Adipocyte (in vitro differentiated cells): ENCODE measurements at places on chromosomes 16 and 17.

DNA sequence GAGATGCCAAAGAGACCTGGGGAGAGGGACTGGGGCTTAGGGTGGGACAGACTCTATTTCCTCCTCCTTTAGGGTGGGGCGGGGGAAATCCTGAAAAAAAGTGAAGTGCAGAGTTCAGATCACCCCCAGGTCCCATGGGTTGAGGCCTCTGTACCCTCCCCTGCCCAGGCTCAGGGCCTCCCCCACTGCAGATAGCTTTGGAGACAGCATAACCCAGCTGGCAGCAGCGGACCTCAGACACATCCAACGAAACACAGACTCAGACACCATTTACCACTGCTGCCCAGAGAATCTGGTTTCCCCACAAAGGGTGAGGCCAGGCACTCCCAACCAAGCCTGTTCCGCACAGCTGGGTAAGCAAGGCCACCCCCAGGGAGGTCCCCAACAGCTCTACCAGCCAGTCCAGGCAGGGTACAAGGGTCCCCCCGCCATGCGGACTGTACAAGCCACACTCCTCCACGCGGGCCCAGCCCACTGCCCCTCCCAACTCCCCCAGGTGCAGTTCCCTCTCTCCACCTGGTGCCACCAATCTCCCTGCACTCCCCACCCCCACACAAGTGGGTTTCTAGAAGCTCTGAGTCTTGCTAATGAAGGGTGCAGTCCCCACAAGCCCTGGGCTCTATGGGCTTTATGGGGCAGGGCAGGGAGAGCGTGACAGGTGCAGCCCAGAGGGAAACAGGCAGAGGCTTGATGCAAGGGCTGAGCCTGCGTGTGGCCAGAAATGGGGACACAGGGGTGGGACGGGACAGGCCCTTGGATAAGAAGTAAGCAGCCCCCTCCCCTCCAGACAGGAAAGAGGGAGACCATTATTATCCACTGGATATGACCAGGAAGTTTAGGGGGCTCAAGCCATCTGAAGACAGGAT, 8.9 kb downstream of the RHBDF2 start:
- DNase-seq: no peak

GRCh38 chr17:16418685-16419068, 3.3 kb downstream of the TRPV2 start:
- no peak for DNase-seq

DNA sequence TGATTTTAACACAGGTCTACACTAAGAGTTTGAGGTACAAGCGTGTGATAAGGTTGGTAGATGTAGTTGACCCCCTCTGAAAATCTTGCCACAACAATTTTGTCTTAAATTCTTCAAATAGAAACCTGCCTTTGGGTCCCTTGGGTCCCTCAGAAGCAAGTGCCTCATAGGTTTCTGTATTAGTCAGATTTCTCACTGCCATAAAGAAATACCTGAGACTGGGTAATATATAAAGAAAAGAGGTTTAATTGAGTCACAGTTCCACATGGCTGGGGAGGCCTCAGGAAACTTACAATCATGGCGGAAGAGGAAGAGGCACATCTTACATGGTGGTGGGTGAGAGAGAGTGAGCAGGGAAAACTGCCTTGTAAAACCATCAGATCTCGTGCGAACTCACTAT, 301.2 kb downstream of the MAP2K6 start:
- no peak for DNase-seq

DNA sequence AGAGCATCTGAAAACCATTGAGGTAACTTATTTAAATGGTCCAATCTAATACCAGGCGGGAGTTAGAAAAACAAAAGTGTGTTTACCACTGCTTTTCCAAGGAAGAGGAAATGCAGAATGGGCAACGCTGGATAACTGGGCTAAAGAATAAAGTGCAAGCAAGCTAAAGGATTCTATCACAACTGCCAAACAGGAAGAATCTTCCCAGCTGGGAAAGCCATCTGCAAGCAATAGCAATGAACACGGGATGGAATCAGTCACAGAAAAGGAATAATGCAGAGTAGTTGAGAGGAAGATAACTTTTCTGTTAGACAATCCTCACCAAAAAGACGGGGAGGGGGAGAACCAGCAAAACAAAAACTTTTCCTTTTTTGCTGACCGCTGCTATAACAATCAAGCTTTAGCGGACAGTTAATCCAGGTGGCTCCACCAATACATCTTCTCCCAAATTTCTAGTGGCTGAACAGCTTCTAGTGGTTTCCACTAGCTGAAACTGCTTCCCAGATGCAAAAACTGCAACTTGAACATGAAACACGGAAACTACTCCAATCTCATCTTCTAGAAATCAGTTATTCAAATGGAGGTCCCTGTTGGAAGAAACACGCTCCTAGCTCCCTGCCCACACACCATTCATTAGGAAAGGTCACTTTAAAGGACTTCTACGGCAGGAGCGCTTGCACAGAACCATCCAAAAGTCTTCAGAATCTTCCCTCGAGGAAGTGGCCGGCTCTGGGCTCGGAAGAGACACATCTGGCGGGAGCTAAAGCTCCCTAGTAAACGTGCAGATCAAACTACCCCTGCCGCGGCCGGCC, 929 bp downstream of the TMEM11 start:
- peak; percentile 15 for DNase-seq

DNA sequence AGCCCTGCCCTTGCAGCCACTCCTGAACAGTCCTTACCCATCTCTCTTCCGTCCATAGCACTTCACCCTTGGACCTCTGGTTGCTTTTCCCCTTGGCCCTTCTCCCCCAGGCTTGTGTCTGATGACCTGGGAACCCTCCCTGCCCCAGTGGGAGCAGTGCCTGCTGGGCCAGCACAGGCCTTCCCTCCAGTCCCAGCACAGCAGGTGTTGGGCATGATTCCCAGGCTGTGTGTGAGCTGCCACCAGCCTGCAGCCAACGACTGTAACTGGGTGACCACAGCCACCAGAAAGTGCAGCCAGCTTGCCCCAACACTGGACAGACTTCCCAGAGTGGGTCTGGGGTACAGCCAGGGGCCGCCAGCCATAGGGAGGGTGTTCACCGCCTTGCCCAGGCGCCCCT, 30.0 kb downstream of the CRAMP1 start:
- DNase-seq: no peak

DNA sequence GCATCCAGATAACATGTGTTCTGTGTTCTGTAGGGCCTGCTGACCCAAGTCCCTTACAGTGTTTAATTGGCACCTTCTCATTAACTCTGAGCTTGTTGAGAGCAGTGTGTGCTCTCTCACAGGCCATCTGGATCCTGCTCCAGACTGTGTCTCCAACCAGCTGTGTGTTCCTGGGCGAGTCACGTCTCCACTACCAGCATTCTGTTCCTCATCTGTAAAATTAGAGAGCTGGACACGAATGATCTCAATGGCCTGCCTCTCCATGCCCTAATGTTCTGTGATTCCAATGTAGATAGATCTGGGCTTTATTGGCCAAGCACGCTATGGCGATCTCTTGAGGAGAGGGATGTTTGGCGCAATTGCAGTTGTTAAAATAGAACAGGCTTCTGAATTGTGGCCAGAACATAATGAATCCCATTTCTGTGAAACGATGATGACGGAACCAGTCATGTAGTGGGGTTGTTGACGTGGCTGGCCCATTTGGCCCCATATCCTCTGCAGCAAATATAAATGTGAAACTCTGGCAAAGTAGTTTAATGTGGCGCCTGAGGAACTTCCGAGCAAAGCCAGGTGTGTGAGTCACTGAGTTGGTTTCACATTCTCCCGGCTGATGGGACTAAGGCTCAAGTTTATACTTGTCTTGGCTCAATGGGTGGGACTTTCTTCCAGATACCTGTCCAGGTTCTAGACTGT, 22.2 kb downstream of the TBX4 start:
- no peak for DNase-seq

- peak; percentile 27 for DNase-seq
Measured at GRCh38 chr16:82037666-82038065, 2.6 kb downstream of the HSD17B2 start.
